ENCODE measurements at places on chromosomes 2 and 18.

GRCh38 chr2:128809259-128809636 lies 490.6 kb upstream of the HS6ST1 start:
- DNase-seq, result no peak

DNA sequence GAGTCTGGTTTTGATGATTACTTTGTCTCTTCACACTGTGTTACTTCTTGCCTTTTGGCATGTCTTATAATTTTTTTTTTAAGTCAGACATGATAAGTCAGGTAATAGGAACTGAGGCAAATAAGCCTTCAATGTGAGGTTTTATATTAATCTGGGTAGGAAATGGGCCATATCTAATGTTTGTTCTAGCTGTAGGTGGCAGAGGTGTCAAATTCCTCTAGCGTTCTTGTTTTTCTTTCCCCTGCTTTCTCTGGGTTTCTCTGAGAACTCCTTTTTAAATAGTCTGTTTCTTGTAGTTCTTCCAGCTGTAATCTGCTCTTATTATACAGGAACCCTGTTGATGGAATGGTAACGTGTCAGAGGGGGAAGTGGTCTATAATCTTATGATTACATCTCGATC lies 5.7 kb downstream of the SP140 start:
- DNase-seq, result no peak

- DNase-seq, result no peak
Measured at GRCh38 chr2:129193961-129194360, 785.5 kb upstream of the RAB6C start.

- no peak for DNase-seq
Measured at GRCh38 chr18:74990563-74991081, 218.3 kb downstream of the PTGR3 start.

GRCh38 chr18:36672437-36673344 lies 156.1 kb downstream of the TPGS2 start:
- DNase-seq, result no peak

- no peak for DNase-seq
Measured at GRCh38 chr2:18837240-18837639, 247.9 kb upstream of the NT5C1B start.

Data from coronary artery (tissue), 2 donors.